Fibroblast of the conjunctiva (primary cell): ENCODE measurements at places on chromosomes 1 and 21.

GRCh38 chr1:229127301-229127700, 143.6 kb upstream of the RAB4A start:
- no peak for DNase-seq

DNA sequence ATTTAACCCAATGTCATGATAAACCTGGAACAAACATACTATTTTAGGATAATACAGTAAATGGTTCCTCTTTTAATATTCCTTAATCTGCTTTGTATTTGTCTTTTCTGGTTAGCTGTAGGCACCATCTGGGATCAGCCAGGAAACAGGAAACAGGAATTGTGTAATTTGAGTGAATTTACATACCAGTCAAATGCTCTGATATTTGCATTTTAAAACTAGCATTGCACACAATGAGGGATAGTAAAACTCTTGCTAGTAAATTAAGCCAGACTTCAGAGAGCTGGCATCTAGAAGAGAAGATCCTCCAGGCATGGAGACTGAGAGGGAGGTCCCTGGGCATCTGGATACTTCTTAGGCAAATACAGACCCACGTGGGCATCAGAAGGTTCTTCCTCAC, 103.5 kb downstream of the HMCN1 start:
- no peak for DNase-seq

GRCh38 chr1:157721985-157722384, 21.4 kb upstream of the FCRL3 start:
- DNase-seq, result no peak

GRCh38 chr1:19979494-19979977, at the start of gene PLA2G2A:
Gene PLA2G2A (minus strand): TSS chr1:19979618. CDS start chr1:19978773, 845 bp downstream.
- no peak for DNase-seq

DNA sequence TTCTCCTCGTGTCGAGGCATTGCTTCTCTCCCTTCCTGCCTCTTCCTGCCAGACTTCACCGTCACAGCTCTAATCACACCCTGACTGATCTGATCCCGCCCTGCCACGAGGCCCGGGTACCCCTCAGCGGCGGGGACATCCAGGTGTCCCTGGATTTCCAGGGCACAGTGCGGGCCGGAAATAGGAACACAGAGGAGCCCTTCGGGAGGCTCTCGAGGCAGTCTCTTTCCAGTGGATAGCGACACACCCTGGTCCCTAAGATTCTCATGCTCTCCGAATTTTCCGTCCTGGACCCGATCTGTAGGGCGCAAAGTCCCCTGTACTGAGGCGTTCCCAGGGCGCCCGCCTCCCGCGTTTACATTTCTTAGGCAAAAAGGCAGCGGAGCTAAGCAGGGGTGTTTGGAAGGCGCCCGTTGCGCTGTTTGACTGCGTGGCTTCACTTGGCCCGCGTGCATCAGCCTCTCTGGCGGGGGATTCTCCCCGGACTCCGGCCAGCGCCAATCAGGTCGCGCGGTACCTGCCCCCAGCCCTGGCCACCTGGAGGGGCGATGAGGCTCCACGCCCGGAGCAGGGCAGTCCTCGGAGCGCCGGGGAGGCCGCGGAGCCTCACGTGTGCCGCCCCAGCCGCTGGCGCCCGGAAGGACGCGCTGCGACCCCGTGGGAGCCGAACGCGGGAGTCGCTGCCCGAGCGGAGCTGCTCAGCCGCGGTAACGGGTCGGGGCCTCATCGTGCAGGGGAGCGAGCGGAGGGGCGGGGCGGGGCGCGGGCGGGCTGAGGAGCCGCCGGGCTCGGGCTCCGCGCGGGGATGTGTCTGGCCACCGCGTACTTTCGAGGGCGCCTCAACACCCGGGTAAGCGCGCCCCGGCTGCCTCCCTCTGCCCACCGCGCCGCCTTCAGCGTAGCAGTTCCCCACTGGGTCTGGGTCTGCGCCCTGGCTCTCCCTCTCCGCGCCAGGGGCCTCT, at the start of gene FAM163A:
TSS of gene FAM163A (plus strand) at position 575 of the 962 bp plus-strand sequence. CDS start 69,807 bp downstream, outside the sequence.
- no peak for DNase-seq

DNA sequence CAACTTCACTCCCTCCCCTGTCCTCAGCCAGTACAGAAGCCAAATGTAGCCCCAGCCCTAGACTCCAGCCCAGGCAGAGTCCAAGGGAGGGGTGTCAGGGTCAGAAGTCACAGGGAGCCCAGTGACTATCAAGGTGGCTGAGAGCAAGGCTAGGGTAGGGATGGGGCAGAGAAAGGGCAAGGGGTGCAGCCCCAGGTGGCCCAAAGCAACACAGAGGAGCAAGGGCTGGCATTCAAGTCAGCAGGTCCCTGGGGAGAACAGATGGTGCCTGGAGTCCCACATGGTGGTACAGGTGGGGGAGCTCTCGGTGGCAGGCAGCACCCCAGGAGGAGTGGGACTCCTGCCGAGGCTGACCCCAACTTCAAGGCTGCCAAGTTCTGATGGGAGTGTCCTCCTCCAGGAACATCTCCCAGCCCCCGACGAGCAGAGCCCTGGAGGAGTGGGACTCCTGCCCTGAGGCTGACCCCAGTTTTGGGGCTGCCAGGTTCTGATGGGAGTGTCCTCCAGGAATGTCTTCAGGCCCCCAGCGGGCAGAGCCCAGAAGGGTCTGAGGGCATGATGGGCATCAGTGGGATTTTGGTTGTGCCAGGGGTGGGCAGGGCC, 3.7 kb upstream of the DVL1 start:
- no peak for DNase-seq

DNA sequence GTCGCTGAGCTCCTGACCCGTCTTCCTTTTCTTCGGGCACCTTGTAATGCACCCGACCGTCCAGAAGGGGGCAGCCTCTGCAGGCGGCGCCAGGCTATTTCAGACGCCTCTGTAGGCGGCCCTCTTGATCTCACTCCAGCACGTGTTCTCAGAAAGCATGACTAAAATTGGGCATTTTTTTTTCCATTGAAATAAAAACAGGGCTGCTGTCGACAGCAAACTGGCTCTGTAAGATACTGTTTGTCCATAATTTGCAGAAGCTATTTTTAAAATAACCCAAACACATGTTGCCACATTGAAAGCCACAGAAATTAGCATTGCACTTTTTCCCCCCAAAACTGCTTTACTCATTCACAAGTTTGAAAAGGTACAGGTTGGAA, 78.0 kb downstream of the STUM start:
- DNase-seq, result peak; percentile 52

DNA sequence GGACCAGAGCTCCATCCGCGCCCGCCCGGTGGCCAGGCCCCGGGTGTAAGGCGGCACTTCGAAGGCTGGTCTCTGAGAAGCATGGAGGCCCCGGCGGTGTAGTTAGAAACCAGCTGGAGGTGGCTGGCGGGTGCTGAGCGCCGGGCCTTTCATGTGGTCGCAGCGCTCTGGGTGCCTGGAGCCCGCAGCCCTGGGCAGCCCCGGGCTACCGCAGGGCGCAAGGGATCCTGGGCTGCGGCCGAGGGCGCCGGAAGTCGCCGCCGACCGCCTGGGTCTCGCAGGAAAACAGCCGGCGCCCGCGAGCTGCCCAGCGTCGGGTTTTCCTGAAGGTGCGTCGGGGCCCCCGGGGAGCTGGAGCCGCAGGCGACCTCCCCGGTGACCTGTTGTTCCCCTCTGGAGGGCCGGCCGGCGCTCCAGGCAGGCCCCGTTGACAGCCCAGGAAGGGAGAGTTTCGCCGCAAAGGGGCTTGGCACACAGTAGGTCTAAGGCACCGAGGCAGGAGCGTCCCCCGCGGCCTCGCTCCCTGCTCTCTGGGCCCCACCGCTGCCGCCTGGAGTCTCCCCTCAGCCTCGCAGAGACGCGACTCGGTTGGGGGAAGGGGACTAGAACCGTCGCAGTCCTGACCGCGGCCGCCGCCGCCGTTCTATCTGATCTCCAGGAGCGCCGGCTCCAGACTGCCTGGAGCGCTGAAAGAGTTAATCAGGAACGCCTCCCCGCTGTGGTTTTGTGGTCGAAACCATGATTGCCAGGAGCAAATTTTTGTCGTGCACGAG, 2.7 kb downstream of the GRHL3 start:
- peak; percentile 35 for DNase-seq

- DNase-seq, result no peak
Measured at GRCh38 chr21:36735201-36735515, 36.2 kb downstream of the SIM2 start.

DNA sequence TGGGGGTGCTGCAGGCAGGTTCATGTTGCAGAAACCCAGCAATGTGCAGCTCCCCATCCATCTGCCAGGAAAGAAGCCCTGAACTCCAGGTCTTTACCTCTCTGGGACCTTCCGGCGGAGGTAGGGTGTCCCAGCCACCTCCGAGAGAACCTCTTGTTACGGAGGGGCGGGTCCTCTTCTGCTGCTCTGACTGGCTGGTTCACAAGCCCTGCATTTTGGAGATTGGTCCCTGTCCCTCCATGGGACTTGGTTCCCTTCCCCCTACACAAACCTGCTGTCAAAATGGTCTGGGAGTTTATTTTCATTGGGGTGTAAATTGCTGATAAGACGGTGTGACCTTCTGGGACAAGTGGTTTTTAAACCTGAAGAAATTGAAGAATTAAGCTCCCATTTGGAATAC, 8.0 kb upstream of the CELSR2 start:
- no peak for DNase-seq

GRCh38 chr1:154801234-154802011, 68.7 kb downstream of the KCNN3 start:
- DNase-seq, result no peak

DNA sequence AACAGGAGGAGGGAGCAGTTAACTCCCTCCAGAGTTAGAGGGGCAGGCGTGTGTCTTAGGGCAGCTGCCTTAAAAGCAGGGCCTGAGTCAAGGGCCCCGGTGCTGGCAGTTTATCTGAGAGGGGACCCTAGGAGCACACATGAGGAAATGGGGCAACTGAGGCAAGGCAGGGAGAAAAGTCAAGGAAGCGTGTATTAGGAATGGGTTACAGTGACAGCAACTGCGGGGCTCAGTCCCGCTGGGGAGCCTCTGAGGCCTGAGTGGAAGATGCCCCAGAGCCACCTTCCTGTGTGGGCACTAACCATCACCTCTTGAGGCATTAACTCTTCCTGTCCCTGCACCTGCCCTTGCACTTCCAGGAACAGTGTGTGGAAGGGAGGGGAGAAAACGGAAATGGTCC, 276.3 kb downstream of the MATN1 start:
- DNase-seq, result no peak

DNA sequence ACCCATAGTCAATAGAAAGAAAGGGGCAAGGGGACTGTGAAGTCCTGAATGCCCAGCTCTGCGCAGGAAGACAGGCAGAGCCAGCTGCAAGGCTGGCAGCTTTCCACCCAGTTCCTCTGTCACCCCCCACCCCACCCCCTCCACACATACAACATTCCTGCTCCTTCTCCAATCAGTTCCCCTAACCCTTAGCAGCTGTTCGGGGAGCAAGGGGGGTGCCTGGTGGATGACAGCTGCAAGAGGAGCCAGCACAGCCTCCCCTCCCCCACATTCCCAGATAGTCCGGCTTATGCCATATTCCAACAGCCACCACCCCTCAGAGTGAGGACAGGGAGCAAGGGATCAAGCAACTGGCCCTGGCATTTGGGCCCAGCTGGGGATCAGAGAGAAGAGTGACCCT, 9.7 kb downstream of the ARHGEF2 start:
- DNase-seq, result no peak

DNA sequence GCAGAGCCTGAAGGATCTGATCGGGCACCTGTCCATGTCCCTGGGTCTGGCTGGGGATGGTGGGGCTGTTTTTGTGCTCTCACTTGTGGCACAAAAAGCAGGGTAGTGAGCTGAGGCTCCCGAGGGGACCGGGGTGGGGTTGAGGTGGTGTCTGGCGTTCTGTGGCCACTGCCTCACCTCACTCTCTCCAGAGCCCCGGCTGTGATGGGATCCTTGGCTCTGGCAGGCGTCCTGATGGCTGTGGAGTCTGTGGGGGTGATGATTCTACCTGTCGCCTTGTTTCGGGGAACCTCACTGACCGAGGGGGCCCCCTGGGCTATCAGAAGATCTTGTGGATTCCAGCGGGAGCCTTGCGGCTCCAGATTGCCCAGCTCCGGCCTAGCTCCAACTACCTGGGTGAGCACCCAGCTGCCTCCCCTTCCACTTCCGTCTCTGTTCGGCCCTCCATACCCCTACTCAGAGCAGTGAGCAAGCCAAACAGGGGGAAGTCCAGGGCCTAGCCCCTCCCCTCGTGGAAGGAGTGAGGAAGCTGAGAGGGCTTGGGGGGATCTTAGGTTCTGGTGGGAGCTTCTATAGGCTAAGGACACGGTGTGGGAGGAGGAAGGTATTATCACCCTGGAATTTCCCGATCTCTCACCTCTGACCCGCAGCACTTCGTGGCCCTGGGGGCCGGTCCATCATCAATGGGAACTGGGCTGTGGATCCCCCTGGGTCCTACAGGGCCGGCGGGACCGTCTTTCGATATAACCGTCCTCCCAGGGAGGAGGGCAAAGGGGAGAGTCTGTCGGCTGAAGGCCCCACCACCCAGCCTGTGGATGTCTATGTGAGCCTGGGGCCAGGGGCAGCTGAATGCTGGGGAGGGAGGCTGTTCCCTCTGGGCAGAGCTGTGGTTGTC, 7.0 kb downstream of the ADAMTSL4 start:
- DNase-seq, result no peak

- DNase-seq, result no peak
Measured at GRCh38 chr1:172630868-172631267, 28.0 kb upstream of the FASLG start.
